ENCODE measurements at places on chromosomes 13 and 19.
A peak's percentile ranks its signal among the peaks of the same experiment; 100 is the strongest.

DNA sequence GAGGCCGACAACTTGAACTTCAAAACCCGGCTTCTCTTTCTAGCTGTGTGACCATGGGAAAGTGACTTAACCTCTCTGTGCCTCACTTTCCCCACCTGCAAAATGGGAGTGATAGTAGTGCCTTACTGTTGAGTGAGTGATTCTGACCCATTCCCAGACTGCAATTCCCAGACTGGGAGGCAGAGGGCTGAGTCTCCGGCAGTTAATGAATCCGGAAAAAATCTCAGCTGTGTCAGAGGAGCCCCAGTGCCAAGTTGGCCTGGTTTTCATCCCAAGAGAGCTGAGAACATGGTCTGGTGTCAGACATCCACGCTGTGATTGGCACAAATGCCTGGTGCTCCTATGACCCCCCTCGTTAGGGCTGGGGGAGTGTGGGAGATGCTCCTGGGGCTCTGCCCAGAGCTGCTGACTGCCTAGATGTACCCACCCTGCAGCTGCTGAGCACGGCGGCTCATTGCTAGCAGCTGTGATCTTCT is 50.0 kb downstream of the PIN1 start:
- no peak for DNase-seq

DNA sequence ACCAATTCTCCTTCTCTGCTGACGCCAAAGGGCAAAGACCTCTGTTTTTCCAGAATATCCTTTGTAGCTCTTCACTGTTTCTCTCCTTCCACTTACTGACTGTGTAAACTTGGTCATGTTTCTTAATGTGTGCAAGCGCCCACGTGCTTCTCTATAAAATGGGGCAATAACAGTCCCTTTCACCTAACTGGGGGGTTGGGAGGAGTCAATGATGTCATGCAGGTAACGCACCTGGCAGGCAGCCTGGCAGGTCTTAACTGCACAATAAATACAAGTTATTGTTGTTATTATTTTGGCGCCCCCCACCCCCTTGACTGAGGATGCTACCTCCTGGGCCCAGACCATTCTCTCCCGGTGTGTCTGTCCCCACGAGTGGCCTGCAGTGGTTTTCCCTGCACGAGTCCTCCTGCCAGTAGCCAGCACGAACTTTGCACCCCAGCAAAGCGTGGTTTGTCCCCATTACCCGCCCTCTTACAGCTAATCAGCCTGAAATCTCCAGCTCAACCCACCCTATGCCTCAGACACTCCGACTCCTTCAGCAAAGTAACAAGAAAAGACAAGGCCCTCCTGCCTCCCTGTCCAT is 5.3 kb downstream of the SBSN start:
- no peak for DNase-seq

GRCh38 chr13:40190641-40191100 is 475.8 kb downstream of the FOXO1 start:
- DNase-seq: peak; percentile 29

DNA sequence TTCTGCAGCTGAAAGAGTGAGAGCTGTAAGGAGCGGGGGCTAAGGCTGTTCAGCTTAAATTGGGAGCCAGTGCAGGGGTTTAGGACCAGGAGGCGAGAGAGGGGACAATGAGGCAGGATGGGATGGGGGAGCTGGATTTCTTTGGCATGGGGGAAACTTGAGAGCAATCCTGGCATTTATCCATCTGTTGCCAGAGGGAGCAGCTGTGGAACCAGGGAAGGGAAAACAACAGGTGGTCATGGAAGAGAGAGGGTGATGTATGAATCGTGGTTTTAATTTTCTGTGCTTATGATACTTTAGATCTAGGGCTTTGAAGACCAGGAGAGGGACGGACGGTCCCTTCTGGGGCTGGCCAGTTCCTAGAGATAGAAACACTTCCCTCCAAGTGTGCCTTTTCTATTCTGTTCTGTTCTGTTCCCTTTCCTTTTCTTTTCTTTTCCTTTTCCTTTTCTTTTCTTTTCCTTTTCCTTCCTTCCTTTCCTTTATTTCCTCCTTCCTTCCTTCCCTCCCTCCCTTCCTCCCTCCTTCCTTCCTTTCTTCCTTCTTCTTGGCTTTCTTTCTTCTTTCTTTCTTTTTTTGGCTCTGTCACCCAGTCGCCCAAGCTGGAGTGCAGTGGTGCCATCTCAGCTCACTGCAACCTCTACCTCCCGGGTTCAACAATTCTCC is 16.0 kb upstream of the CCL25 start:
- DNase-seq: no peak

DNA sequence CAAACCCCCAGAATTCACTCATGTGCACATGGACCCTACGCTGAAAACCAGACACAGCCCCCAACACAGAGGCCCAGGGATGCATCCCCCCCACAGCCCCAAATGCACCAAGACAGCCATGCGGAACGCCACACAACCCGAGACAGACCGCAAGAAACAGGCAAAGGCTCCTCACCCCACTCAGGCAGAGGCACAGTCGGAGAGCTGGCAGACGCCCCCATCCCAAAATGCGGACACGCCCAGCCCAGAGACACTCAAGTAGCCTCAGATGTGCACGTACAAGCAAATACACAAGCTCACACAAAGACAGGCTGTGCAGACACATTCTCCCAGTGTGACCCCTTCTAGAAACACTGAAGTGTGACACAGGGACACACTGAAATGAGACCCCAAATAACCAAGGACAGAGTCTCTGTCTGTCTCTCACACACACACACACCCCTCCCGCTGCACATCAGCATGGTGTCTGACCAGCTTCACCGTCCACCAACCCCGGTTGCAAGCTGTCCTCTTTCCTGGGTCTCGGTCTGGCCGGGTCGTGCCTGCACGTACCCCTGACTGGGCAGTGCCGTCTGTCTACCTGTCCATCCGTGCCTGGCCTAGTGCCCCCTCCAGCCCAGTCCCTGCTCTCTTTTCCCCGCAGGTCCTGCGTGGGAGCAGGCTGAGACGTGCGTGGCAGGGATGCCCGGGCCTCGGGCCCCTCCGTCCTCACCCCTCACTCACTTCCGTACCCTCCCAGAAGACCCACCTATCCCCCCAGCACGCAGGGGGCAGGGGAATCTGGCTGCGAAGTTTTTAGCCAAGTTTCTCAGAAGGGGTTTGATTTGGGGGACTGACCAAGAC is 16.1 kb downstream of the ERFL start:
- DNase-seq: no peak

Measured in BJ (cell line).